ENCODE measurements at places on chromosomes 1 and 21. TPM values are rescaled to one million over a fixed set of nuclear protein-coding genes. Genes with fewer than 3 reads are reported as not detected.

The OLIG1 gene
- total RNA-seq: 0.21 TPM

The CELA3B gene
- not detected for total RNA-seq

The DDAH1 gene
- total RNA-seq: not detected

The PEX10 gene
- 21.5 TPM for total RNA-seq

The CACNA1E gene
- 0.04 TPM for total RNA-seq

The KPRP gene
- total RNA-seq: not detected

The DPM3 gene
- 26.8 TPM for total RNA-seq

Data from activated naive CD8-positive, alpha-beta T cell treated with anti-CD3 and anti-CD28 coated beads for 36 hours (primary cell).